Daoy (cell line): ENCODE measurements at places on chromosomes 12 and 14. TPM values are rescaled to one million over a fixed set of nuclear protein-coding genes. Genes with fewer than 3 reads are reported as not detected.

Gene CPNE6
- not detected in 2 replicates for total RNA-seq

Gene RD3L
- not detected in 2 replicates for total RNA-seq

Gene SYCP3
- not detected in 2 replicates for total RNA-seq

Gene CLEC4A
- total RNA-seq = 0.42 TPM in 1 of 2 replicates, not detected in the other

Gene PSMB5
- 476 and 523 TPM in 2 replicates for total RNA-seq

Gene RAB21
- 50.6 and 51.0 TPM in 2 replicates for total RNA-seq

Gene CCDC175
- 0.12 TPM in 1 of 2 replicates, not detected in the other for total RNA-seq

Gene MAPKAPK5
- total RNA-seq = 68.7 and 78.8 TPM in 2 replicates

Gene A2M
- 0.95 TPM in 1 of 2 replicates, not detected in the other for total RNA-seq

Gene NUMB
- 12.9 and 15.2 TPM in 2 replicates for total RNA-seq

Gene PLXNC1
- total RNA-seq = 2.1 and 4.0 TPM in 2 replicates

DNA sequence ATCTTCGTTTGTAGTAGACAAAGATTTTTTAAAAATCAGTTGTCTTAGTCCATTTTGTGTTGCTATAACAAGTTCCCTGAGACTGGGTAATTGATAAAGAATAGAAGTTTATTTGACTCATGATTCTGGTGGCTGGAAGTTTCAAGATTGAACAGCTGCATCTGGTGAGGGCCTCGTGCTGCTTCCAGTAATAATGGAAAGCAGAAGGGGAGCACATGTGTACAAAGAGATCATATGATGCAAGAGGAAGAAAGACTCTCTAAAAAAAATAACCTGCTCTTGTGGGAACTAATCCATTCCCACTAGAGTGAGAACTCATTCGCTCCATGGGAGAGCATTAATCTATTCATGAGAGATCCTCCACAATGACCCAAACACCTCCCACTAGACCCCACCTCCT lies 24.8 kb downstream of the MUCL1 start:
- no peak for DNase-seq

DNA sequence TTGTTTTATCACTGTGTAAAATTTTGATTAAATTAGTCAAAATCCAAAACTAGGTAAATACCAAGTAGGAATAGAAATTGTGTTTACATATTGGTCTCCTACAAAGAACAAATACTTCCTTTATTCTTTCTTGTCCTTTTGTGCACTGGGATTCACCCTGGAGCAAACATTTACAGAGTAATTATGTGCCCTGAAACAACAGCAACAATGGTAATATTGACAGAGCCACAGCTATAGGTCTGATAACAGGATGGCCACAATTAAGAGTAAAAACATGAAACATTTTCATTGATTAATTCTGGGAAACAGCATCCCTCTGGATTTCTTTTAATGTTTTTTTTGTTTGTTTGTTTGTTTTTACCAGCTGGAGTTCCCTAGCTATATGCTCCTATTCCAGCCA lies 61.2 kb downstream of the SLC38A6 start:
- DNase-seq = no peak

DNA sequence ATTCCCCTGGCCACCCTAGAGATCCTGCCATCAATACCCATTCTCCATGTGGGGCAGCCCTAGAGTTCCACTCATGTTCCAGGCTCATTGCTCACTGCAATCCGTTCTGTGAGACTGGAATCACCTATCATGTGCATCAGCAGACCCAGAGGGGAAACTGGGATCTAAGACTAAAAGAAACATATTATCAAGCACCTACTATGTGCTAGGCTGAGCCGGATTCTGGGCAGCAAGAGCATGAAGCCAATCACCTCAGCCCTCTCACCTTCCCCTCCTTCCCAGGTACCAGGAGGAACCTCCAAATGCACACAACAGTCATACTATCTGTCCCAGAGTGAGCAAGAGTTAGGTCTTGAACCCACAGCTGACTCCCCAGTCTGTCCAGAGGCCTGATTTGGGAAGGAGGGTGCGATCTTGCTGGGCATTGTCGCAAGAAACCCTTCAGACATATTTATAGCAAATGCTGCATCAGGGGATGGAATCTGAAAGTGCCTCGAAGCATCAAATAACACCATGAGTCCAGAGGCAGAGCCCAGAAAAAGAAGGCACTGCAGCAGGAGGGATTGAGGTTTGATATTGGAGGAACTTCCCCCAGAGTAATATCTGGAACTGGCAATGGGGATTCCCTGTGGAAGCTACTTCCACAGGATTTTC lies 6.7 kb upstream of the CACNB3 start:
- no peak for DNase-seq

- peak; percentile 95 for DNase-seq
These were observed at the start of gene ACYP1 for GRCh38 chr14:75063491-75064204. Gene ACYP1, minus strand, starts transcription at chr14:75064024. Its CDS starts 471 bp downstream, at chr14:75063553.

DNA sequence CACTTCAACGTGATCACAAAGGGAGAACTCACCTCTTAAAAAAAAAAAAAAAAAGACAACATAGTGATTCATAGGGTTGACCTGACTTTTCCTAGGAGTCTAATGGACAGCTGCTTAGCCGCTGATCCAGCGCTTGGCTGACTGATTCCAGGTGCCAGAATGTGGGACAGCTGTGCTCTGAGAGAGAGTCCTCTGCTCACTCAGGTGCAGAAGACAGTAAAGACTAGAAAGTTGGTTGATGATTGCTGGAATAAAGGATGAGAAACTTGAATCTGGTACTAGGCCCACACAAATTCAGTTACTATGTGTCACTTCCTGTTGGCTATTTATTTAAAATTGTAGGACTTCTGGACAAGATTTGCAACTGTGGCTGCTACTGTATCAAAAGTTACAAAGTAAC lies 229.4 kb downstream of the CHST11 start:
- peak; percentile 47 for DNase-seq

- no peak for DNase-seq
These were observed 85.0 kb downstream of the ATF7IP start for GRCh38 chr12:14450479-14450878.

DNA sequence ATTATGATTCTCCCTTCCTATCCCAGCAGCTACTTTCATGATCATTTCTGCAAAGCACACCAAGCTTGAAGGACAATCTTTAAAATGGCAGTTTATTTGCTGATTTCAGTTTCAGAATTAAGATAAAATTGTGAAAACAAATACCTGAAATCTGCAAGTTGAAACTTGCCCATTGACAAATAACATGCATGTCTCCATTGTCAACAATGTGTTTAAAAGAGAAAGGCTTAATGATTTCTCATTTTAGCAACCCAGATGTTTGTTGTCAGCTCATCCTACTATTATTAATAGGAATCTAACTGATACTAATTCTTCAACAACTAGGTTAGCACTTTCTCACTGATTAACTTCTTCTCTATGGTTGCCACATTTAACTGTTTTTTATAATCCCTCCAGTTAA lies 474.6 kb downstream of the PRKD1 start:
- no peak for DNase-seq

DNA sequence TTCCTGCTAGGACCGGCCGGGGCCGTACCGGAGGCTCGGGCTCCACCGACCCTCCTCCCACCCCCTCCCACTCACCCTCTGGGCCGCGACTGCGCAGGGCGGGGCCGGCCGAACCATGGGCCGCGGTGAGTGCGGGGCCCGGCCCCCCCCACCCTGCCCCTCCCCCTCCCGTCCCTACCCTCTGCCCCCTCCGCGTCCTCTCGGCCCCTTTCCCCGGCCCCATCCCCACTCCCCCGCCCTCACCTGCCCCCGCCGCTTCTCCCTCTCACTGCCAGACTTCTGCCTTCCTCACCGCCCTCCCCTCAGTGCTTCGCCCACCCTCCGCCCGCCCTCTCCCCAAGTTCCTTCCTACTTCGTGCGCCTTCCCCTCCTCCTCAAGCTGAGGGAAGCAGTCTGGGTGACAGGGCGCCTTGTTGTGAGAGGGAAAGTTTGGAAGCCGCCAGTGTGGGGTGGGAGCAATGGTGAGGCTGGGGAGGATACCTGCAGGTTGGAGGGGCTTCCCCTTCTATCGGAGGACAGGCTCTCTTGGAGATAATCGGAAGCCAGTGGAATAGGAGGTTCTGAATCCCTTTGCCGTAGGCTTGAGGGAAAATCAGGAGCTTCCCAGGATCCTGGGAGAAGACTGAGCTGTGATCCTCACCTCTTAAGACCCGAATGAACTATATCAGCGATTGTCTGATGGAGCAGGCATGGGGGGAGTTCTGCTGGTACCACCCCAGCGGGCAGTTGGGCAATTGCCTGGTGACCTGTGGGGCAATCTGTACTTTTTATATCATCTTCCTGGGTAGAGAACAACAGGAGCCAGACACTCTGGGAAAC lies 472 bp downstream of the MBD6 start:
- peak; percentile 54 for DNase-seq

- no peak for DNase-seq
These were observed 95.0 kb downstream of the DUSP6 start for GRCh38 chr12:89257340-89257739.

DNA sequence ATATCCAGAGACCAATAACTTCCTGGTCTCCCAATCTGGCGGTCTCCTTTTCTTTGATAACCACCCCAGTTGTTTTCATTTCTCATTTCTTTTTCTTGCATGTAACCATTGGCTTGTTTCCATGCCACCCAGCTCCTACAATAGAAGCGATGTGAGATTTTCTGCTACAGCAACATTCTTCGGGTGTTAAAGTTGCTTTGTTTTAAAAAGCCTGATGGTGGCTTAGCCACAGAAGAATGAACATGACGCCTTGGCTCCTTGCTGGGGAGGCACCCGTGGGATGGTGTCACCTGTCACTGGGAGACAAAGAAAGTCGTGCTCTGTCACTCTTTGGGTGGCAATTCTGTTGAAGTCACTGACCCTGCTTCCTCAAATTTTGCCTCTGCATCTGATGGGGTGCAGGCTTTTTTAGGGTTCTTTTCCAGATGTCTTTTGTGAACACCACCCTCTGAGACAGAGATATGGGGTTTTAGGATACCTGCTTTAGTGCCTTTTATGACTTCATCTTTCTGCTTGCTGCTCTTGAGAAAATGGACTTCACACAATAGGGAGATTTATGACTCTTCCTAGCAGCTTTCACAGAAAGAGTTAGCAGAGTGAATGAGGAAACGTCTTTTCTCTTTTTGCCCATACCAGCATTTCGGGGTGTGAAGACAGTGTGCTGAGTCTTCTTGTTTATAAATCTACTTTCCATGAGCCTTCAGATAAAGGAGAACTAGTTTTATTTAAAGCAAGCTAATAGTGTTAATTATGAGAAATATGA lies 265.3 kb upstream of the TBX3 start:
- DNase-seq = no peak

DNA sequence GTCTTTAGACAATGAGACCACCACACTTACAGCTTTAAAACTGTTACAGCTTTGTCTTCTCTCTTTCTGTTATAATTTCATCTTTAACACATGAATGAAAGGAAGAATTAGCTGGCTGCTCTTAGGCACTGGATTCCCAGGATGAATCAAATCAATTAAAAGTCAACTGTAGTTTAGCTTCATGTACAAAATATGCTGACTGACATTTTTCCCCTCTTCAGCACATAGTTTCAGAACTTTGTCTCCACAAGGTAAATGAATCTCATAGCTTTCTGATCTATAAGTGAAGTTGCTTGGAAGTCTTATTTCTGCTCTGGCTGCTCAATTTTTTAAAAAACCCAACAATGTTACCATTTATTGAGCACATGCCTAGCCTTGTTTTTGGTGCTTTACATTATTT lies 293.8 kb downstream of the GRIN2B start:
- no peak for DNase-seq

DNA sequence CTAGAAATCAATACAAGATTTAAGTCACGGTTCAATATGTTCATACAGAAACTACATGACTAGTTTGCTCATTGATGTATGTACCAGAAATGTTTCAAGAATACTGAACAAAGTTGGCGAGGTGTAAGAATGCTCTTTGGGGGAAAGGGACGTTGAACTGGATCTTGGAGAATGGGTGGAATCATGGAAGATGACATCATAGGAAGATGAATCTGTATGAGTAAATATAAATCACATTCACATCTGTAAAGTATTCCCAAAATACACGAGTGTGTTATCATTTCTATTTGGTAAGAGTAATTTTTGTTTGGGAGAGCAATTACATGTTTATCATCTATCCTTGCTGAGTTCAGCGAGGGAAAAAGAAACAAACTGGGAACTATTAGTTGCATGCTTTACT lies 162.2 kb upstream of the TMTC1 start:
- DNase-seq = no peak

- peak; percentile 29 for DNase-seq
These were observed 264.2 kb downstream of the AACS start for GRCh38 chr12:125329239-125330102.

DNA sequence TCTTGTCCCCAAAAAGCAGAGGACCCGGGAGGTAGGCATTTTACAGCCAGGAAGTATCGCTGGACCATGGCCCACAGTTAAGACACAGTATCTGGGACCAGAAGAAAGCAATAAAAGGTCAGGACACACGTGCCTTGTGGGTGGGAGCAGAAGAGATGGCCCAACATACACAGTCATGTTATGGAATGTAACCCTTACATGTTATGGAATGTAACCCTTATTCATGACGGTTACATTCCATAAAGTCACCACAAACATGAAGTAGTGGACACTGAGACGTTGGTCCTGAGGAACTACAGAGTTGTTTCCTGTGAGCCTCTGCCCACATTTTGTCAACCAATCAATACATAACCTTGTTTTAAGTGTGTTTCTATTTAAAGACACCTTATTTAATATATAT lies 285.6 kb upstream of the FKBP4 start:
- DNase-seq = no peak

GRCh38 chr14:96987086-96987474 lies 189.9 kb downstream of the VRK1 start:
- no peak for DNase-seq

- DNase-seq = no peak
These were observed 34.8 kb upstream of the VSX2 start for GRCh38 chr14:74204491-74204890.

DNA sequence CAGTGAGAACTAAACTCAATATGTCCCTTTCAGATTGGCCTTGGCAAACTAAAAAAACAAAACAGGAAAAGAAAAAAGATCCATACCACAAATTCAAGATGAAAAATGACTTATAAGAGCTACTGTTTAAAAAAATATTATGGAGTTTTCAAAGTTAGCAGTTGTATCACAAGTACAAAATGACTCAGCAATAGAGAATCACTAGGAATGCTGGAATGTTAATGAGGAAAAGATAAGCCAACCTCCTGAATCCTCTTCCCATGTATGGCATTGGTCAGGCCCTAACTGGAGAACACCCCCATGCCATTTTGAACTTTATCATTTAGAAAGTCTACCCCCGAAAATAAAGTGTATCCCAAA lies 62.2 kb downstream of the PPP1R36 start:
- peak; percentile 70 for DNase-seq

DNA sequence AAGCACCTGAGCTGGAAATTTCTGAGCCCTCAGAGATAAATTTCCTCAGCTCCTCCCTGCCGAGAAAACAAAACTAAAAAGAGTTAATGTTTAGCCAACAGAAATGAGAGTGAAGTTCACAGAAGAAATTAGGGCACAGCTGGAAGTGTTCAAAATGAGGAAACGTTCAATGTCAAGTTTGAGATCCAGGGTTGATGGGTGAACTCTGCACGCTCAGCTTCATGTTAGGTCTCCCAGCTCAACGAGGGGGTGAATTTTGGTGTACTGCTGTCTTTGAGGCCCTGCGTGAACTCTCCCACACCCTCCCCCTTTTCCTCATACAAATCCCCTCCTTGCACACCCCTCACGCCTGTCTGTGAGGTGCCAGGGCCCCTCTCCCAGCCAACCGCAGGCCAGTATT lies 13.3 kb upstream of the OAS3 start:
- no peak for DNase-seq

- DNase-seq = no peak
These were observed 22.4 kb downstream of the RXYLT1 start for GRCh38 chr12:63802012-63802608.

GRCh38 chr14:69087061-69087461 lies 65.9 kb downstream of the DCAF5 start:
- no peak for DNase-seq

- DNase-seq = no peak
These were observed 213.4 kb downstream of the PHETA1 start for GRCh38 chr12:111155521-111155920.
